ENCODE measurements at places on chromosomes 7 and 10.
A peak's percentile ranks its signal among the peaks of the same experiment; 100 is the strongest.

GRCh38 chr7:16106300-16106699 lies 315.0 kb downstream of the CRPPA start:
- no peak overlapping the region for H3K27ac ChIP-seq
- H3K27me3 ChIP-seq, result no peaks in the 10 kb centered on the region
- no peak for DNase-seq
- H3K4me1 ChIP-seq, result no peaks in the 10 kb centered on the region

GRCh38 chr7:116984917-116985316 lies 31.6 kb downstream of the ST7 start:
- H3K4me1 ChIP-seq, result no peaks in the 10 kb centered on the region
- no peaks in the 10 kb centered on the region for H3K27me3 ChIP-seq
- H3K27ac ChIP-seq, result no peak overlapping the region
- DNase-seq, result peak; percentile 27

- H3K4me3 ChIP-seq, result no peak overlapping the region
- no peaks in the 10 kb centered on the region for H3K36me3 ChIP-seq
- no peaks in the 10 kb centered on the region for H3K27me3 ChIP-seq
- DNase-seq, result no peak
- no peaks in the 10 kb centered on the region for H3K4me1 ChIP-seq
Measured at GRCh38 chr10:131086094-131086493, 225.4 kb downstream of the TCERG1L start.

DNA sequence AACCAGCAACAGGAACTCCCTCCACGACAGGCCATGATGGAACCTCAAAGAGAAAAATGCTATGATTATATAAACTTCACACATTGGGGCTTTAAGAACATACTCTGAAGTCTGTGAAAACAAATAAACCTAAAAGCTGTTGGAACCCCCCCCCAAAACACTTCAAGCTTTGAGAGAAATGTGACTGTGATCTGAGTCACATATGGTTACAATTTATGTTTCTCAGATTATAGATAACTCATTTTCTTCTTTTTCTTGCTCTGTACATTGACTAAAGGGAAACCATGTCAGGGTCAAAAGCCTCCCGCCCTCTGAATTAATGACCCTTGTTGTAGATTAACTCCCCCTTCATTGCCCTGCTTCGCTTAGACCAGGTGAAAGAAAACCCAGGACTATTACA lies 15.8 kb downstream of the VOPP1 start:
- H3K4me1 ChIP-seq, result peaks cover 14% of the 10 kb centered on the region
- H3K36me3 ChIP-seq, result no peaks in the 10 kb centered on the region
- no peak for DNase-seq
- no peak overlapping the region for H3K4me3 ChIP-seq
- H3K27ac ChIP-seq, result no peak overlapping the region

DNA sequence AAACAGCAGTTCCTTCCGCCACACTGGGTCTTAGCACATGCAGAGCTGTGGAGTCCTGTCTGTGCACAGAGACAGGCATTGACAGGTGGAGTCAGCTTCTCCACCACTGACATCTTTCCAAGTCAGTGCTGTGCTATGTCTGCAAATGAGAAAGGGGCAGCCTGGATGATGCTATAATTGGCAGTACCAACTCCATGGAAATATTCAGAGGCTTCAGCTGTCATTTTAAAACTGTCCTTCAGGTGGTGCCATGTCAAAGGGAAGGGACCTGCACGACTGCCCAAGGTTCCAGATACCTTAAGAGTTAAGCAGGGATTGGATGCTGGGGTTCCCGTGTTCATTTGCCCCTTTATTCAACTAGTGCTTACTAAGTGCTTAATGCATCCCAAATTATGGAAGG lies 258.0 kb upstream of the PRKCQ start:
- no peaks in the 10 kb centered on the region for H3K27me3 ChIP-seq
- H3K27ac ChIP-seq, result no peak overlapping the region
- H3K4me3 ChIP-seq, result no peak overlapping the region
- no peaks in the 10 kb centered on the region for H3K36me3 ChIP-seq
- peak; percentile 35 for DNase-seq
- no peaks in the 10 kb centered on the region for H3K4me1 ChIP-seq

DNA sequence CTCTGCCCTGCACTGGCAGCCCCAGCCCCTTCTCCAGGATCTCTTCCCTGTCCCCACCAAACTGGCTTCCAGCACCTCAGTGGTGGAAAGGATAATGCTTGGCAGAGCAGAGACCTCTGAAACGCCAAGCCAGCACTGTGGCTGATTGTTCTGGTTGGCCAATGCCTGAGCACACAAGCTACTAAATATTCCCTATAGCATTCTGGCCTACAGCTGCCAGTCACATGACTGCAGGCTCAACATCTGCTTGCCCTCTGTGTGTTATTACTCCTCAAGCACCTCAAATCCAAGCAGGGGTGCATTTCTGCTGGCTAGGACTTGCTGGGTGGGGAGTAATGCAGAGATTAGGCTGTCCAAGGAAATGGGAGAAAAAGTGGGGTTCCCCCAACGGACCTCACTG lies 6.1 kb downstream of the TBATA start:
- H3K27ac ChIP-seq, result no peak overlapping the region
- no peaks in the 10 kb centered on the region for H3K36me3 ChIP-seq
- peaks cover 2% of the 10 kb centered on the region for H3K4me1 ChIP-seq
- no peak overlapping the region for H3K4me3 ChIP-seq

- no peak overlapping the region for H3K27ac ChIP-seq
- no peaks in the 10 kb centered on the region for H3K36me3 ChIP-seq
- no peak for DNase-seq
- no peaks in the 10 kb centered on the region for H3K27me3 ChIP-seq
Measured at GRCh38 chr7:92799446-92800211, 36.7 kb downstream of the CDK6 start.

GRCh38 chr7:12921751-12922345 lies 234.4 kb downstream of the ARL4A start:
- no peaks in the 10 kb centered on the region for H3K27me3 ChIP-seq
- no peak overlapping the region for H3K27ac ChIP-seq
- no peak overlapping the region for H3K4me3 ChIP-seq
- DNase-seq, result no peak
- no peaks in the 10 kb centered on the region for H3K4me1 ChIP-seq
- H3K36me3 ChIP-seq, result no peaks in the 10 kb centered on the region

GRCh38 chr10:128063736-128064107 lies 62.5 kb downstream of the MKI67 start:
- H3K4me1 ChIP-seq, result peaks cover 10% of the 10 kb centered on the region
- no peaks in the 10 kb centered on the region for H3K27me3 ChIP-seq
- DNase-seq, result peak; percentile 22

GRCh38 chr7:49060743-49061142 lies 136.4 kb downstream of the CDC14C start:
- H3K27ac ChIP-seq, result no peak overlapping the region
- H3K27me3 ChIP-seq, result no peaks in the 10 kb centered on the region
- no peak for DNase-seq
- no peaks in the 10 kb centered on the region for H3K36me3 ChIP-seq

DNA sequence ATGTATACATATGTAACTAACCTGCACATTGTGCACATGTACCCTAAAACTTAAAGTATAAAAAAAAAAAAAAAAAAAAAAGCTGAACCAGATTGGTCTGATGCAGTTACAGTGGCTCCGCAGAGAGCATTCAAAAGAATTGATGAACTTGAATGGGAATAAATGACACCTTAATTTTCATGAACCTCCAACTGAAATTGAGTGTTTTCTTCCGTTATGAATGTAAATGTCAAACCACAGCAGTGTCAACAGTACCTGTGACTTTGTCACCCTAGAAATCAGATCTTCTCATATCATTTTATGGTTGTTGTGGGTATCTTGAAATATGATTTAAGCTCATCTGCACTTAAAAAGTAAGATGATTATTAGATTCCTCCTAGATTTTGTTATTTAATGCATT lies 32.7 kb upstream of the SRGN start:
- no peak for DNase-seq
- H3K27ac ChIP-seq, result no peak overlapping the region
- no peak overlapping the region for H3K4me3 ChIP-seq
- no peaks in the 10 kb centered on the region for H3K4me1 ChIP-seq
- no peaks in the 10 kb centered on the region for H3K27me3 ChIP-seq

- peak; percentile 48 for DNase-seq
- no peak overlapping the region for H3K4me3 ChIP-seq
- peaks cover 4% of the 10 kb centered on the region for H3K27me3 ChIP-seq
- no peaks in the 10 kb centered on the region for H3K36me3 ChIP-seq
- no peaks in the 10 kb centered on the region for H3K4me1 ChIP-seq
- H3K27ac ChIP-seq, result no peak overlapping the region
Measured at GRCh38 chr10:15715619-15716227, 4.0 kb downstream of the ITGA8 start.

GRCh38 chr7:105216786-105217185 lies 171.9 kb downstream of the SRPK2 start:
- no peak overlapping the region for H3K4me3 ChIP-seq
- H3K27ac ChIP-seq, result no peak overlapping the region
- H3K27me3 ChIP-seq, result no peaks in the 10 kb centered on the region
- H3K36me3 ChIP-seq, result no peaks in the 10 kb centered on the region

DNA sequence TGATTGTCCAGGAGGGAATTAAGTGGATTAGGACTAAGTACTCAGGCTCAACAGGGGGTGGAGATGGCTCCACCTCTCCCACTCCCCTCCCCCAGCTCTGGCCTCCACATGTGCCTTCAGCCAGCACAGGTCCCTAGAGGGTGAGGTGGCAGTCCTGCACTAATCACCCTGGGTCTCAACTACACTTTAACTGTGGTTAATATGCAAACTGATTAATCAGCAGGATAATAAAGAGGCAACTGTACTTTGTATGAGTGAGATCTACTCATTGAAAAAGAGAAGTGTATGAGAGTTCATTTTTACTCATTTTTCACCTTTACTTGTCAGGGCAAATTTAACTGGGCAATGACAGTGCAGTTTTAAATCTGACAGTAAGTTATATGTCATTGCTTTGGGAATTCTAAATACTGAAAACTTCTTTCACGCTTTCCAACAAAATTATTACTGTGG lies 223.8 kb upstream of the CCDC6 start:
- no peak overlapping the region for H3K27ac ChIP-seq
- H3K4me1 ChIP-seq, result no peaks in the 10 kb centered on the region
- DNase-seq, result peak; percentile 92
- H3K27me3 ChIP-seq, result no peaks in the 10 kb centered on the region

DNA sequence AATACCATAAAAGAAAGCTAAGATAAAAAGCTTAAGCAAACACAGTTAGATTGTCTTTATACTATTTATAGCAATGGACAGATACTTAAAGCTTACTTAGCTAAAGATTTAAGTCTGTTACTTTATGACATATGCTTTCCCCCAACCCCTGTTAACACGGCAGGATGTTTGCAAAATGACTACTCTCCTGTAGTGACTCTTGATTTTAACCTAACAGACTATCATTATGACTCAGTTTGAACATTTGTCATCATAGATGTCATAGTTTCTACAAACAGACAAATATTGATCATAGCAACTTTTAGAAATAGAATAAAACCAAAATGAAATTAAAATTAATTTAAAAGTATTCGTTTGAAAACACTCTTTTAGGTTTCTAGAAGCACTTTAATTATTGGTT lies 7.8 kb upstream of the COMMD3 start:
- no peaks in the 10 kb centered on the region for H3K4me1 ChIP-seq
- no peaks in the 10 kb centered on the region for H3K27me3 ChIP-seq
- no peak overlapping the region for H3K4me3 ChIP-seq

GRCh38 chr7:47982610-47983009 lies 3.2 kb upstream of the HUS1 start:
- no peaks in the 10 kb centered on the region for H3K27me3 ChIP-seq
- H3K4me1 ChIP-seq, result peaks cover 3% of the 10 kb centered on the region
- H3K27ac ChIP-seq, result no peak overlapping the region
- no peaks in the 10 kb centered on the region for H3K36me3 ChIP-seq
- no peak overlapping the region for H3K4me3 ChIP-seq

DNA sequence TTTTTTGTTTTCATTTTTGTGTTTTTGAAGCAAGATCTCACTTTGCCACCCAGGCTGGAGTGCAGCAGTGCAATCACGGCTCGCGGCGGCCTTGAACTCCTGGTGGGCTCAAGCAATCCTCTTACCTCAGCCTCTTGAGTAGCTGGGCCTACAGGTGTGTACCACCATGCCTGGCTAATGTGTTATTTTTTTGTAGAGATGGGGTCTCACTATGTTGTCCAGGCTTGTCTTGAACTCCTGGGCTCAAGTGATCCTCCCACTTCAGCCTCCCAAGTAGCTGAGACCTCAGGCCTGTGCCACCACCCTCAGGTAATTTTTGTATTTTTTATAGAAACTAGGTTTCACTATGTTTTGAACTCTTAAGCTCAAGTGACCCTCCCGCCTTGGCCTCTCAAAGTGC lies 14.8 kb downstream of the PRKRIP1 start:
- peaks cover 12% of the 10 kb centered on the region for H3K36me3 ChIP-seq
- no peak overlapping the region for H3K27ac ChIP-seq
- no peak overlapping the region for H3K4me3 ChIP-seq
- no peak for DNase-seq

GRCh38 chr10:92527716-92528115 lies 46.2 kb downstream of the IDE start:
- H3K4me3 ChIP-seq, result no peak overlapping the region
- DNase-seq, result no peak
- H3K27me3 ChIP-seq, result no peaks in the 10 kb centered on the region
- no peaks in the 10 kb centered on the region for H3K4me1 ChIP-seq
- H3K27ac ChIP-seq, result no peak overlapping the region

DNA sequence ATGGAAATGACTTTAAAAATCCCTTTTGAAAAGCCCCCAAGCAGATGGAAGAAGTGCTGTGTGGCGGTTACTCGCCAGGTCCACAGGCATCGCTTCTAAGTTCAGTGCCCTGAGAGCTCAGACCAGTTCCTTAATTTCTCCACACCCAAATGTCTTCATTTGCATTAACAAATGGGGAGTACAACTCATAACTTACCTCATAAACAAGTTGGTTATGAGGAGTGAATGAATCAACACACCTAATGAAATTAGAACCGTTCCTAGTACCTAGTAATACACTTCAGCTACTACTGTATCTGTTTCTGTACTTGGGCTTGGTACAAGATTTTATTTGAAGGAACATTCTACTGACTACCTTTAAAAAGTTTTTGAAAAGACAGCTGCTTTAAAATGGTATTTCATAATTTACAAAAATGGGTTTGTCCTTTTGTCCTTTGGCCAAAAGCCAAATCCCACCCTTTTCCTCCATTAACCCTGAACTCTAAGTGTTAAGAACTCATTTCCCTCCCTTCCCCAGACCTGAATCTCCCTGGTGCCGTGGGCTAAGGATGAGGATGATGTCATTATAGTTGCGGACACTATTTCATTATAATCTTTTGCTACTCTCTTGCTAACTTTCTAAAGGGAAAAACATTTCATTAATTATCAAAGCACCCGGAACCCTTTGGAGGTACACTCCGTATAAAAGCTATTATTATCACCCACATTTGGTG lies 221.5 kb upstream of the CELF2 start:
- no peaks in the 10 kb centered on the region for H3K27me3 ChIP-seq
- peak; percentile 46 for DNase-seq
- H3K4me3 ChIP-seq, result no peak overlapping the region
- no peaks in the 10 kb centered on the region for H3K36me3 ChIP-seq

GRCh38 chr7:155840909-155841308 lies 28.6 kb upstream of the SHH start:
- H3K4me1 ChIP-seq, result no peaks in the 10 kb centered on the region
- no peak overlapping the region for H3K4me3 ChIP-seq
- H3K27me3 ChIP-seq, result no peaks in the 10 kb centered on the region
- H3K27ac ChIP-seq, result no peak overlapping the region
- H3K36me3 ChIP-seq, result no peaks in the 10 kb centered on the region
- DNase-seq, result no peak

Measured in mesendoderm (in vitro differentiated cells).